ELR (cell line): ENCODE measurements at places on chromosomes 3 and 15.

DNA sequence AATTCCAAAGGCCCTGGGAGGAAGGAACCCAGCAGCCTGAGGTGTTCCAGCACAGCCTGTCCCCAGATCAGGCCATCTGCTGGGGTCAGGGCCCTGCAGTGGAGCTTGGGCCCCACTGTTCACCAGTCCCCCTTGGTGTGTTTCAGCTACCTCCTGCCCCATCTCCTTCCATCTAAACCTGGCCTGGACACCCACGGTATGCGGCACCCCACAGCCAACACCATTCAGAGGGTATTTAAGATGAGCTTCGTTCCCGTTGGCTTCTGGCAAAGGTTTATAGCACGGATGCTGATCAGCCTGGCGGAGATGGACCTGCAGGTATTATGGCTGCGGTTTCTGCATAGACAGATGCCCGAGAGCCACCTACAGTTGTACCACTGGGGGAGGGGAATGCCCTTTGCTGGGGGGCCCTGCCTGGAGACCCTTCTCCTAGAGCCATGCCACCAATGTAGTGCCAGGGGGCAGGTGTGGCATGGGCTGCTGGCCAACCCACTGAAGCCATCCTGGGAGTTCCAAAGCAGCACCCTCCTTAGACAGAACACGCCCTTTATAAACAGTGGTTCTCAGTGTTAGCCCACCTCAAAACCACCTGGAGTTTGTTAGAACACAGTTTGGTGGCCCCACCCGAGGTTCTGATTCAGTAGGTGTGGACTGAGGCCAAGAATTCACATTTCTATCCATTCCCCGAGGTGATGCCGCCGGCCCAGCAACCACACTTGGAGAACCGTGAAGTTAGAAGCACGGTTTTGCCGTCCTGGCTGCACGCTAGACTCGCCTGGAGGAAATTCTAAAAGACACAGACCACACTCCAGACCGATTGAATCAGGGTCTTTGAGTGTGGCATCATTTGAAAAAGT lies 126.9 kb downstream of the LRRK1 start:
- DNase-seq, result no peak

- no peak for DNase-seq
Measured at GRCh38 chr3:177426878-177427495, 229.7 kb upstream of the TBL1XR1 start.

DNA sequence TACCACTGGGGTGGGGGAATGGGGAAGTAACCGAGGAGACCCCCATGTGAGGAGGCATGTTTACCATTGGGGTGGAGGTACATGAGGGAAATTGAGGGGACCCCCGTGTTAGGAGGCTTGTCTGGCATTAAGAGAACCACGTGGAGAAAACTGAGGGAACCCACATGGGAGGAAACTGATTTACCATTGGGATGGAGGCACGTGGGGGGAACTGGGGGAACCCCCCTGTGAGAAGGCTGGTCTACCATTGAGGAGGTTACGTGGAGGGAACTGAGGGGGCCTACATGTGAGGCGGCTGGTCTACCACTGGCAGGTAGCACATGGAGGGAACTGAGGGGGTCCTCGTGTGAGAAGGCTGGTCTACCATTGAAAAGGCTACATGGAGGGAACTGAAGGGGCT lies 159.4 kb downstream of the FBLN2 start:
- DNase-seq, result no peak

DNA sequence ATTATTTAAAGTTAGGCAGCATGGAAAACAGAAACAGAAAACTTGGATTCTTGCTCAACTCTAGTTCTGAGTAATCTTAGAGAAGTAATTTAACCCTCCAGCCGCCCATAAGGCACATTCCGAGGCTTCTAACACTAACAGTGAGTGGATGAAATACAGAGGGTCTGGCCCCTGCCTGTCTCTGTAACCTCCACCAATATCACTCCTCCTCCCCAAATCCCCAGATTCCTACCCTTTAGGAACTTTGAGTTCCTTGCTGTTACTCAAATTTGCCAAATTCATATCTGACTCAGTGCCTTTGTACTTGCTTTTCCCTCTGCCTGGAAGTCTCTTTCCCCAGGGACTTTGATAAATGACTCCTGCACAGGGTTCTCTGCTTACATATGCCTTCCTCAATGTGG lies 112.5 kb upstream of the TGFBR2 start:
- peak; percentile 75 for DNase-seq

GRCh38 chr3:33218446-33219174 lies at the start of gene SUSD5:
Gene SUSD5 (minus strand): TSS chr3:33218810. CDS start chr3:33218797, 13 bp downstream.
- DNase-seq, result peak; percentile 67

- no peak for DNase-seq
Measured at GRCh38 chr3:132522353-132522752, 74.7 kb upstream of the ACKR4 start.

- DNase-seq, result no peak
Measured at GRCh38 chr3:69462022-69462825, 76.3 kb upstream of the FRMD4B start.

GRCh38 chr3:191557322-191557721 lies 96.4 kb downstream of the PYDC2 start:
- no peak for DNase-seq

DNA sequence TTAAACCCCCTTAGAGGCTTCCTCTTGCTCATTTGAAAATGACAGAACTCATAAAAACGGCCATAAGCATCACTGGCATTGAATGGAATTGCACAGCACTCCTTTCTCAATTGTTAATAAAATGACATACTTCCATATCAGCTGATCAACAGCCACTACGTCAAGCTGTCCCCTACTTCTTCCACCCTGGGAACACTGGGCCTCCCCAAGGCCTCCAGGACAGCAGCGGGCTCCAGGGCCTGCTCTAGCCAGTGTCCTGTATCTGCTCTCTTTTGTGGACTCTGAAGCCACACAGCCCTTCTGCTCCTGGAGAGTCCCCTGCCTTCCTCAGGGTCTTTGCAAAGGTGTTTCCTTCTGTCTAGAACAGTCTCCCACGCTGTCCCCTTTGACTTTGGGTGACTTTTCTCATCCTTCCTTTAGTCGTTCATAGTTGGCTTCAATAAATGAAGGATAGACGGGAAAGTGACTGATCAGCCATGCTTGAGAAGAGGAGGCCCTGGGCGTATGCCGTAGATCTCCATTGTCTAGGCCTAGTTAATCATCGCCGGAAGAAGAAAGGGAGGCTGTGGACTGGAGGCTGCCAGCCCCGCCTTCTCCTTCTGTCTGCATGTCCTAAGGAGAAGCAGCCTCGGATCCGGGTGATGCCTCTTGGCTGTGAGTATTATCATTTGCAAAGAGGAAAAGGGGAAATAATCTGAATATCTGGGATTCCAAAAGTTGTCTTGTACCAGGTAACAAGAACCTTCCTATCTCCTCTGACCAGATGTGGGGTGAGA lies 4.7 kb upstream of the THSD4 start:
- DNase-seq, result no peak

GRCh38 chr3:10869460-10869859 lies 53.4 kb downstream of the SLC6A11 start:
- no peak for DNase-seq

GRCh38 chr15:71043373-71043772 lies 71.9 kb upstream of the THSD4 start:
- DNase-seq, result peak; percentile 73

GRCh38 chr3:38548154-38548931 lies 52.2 kb downstream of the EXOG start:
- DNase-seq, result no peak

DNA sequence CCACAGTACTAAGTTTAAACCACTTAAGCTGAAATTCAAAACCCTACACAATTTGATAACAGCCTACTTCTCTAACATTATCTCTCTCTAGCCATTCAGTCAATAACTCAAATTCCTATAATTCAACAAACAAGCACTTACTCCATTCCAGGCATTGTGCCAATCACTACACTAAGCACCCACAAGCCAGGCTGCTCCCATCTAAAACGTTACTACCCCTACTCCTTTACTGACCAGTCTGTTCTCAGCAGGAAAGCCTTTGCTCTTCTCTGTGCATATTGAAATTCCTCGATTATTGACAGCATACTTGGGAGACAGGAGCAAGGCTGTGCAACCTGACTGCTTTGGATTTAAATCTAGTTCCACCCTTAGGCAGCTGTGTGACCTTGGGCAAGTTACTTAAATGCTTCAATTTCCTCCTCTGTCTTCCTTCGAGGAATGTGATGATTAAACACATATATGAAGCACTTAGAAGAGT lies 177.2 kb upstream of the THBS1 start:
- peak; percentile 82 for DNase-seq

- DNase-seq, result no peak
Measured at GRCh38 chr15:71349736-71350526, 234.7 kb downstream of the THSD4 start.

GRCh38 chr3:156547637-156548036 lies 7.3 kb downstream of the SSR3 start:
- DNase-seq, result no peak

DNA sequence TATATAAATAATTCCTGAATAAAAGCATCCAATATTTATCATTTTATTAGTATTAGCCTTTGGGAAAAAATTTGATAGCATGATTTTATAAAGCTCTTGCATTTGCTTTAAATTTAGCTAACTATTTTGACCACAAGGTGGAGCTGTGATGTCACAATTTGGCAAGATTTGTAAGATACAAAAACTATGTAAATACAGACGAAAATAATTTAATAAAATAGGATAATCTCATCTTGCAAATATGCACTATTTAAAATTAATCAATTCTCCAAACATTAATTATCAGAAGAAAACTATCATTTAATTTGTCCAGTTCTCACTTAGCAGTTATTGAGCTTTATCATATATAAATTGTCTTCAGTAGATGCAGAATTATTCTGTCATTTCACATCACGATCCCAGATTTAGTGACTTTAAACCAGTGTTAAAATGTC lies 95.4 kb downstream of the PLOD2 start:
- peak; percentile 77 for DNase-seq

DNA sequence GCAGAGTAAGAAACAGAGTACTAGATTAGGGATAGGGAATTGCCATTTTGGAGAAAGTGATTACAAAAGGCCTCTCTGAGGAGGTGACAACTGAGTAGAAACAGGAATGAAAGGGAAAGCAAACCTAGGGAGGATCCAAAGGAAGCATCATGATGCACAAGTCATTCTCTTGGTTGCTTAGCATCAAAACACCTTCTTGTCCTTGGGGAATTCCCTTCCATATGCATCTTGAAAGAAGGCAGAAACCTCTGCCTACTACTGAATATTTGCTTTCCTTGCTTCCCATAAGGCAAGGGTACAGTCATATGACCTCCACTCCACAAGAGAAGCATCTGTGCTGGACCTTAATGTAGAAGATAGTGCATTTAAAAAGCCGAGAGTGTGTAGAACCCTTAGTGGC lies 24.1 kb downstream of the GABPB1 start:
- peak; percentile 23 for DNase-seq

- DNase-seq, result no peak
Measured at GRCh38 chr3:194339356-194339755, 11.8 kb downstream of the CPN2 start.

DNA sequence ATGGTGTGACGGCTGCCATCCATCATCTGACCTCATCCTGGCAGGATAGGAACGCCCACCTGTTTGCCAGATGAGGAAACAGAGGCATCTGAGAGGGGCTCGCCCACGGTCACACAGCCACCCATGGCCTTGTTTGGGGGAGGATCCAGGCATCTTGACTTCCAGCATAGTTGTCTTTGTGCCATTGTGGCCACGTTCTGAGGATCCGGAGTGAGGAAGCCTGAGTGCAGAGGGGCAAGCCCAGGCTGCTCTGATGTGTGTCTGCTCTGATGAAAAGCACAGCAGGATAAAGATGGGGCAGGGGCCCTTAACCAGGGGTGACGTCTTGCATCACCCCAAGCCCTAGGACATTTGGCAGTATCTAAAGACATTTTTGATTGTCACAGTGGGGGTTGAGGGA lies 58.7 kb downstream of the FGD5 start:
- no peak for DNase-seq

- peak; percentile 65 for DNase-seq
Measured at GRCh38 chr3:196569003-196569516, 600 bp downstream of the FBXO45 start.

- DNase-seq, result no peak
Measured at GRCh38 chr3:189361103-189361835, 189.5 kb downstream of the TPRG1 start.

DNA sequence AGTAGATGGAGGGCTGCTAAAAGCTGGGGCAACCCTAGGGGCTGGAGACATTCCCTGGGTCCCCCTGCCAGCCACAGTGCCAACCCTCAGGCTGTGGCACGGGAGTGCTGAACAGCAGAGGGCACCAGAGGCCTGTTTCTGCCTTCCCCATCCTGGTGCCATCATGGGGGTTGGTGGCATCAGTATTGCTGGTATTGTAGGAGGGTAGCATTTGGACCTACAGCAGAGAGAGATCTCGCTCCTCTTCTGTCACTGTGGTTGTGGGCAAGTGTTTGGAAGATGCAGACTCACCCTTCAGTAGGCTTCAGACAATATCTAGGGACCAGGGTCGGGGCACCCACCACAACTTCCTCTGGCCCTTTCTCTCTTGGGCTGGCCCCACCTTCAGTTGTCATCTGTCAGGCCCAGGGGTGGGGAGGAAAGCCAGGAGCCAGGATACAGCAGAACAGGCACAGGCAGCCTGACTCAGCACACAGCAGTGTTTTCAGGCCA lies 123.5 kb downstream of the RPLP1 start:
- peak; percentile 22 for DNase-seq

GRCh38 chr15:40879609-40880008 lies 5.6 kb upstream of the RHOV start:
- no peak for DNase-seq

DNA sequence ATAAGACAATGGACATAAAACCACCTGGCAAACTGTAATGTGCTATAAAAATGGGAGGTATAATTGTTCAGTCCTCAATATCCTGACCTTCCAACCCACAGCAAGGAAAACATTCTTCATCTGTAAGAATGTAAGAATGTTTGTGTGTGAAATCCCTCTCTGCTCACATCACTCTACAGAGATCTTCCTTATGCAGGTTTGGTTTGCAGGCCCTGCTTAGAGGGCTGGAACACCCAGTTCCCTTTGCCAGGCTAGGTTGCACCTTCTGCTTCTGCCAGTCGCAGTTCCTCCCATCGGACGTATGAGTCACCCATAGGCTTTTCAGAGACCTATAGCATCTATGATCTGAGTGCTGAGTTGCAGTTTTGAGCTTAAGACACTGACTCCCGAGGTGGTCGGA lies 24.1 kb upstream of the MINAR1 start:
- DNase-seq, result peak; percentile 17

DNA sequence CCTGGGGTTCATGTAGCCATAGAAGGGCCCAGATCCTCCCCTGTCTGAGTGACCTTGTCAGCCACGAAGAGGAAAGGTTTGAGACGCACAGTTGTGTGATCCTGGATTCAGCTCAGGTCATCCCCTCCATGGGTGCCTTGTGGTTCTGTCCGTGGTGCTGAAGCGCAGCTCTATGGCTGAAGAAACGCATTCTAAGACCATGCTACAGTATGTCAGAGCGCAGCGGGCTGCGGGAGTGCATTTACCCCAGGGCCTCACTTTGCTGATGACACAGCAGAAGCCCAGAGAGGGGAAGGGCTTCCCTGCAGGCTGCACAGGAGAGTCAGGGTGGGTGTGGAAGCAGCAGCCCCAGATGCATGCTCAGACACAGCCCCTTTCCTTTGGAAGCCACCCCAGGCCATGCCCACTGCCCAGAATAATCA lies 68.8 kb upstream of the IQSEC1 start:
- peak; percentile 54 for DNase-seq
